CD4-positive, alpha-beta T cell (primary cell): ENCODE measurements at places on chromosomes 5 and 9.

DNA sequence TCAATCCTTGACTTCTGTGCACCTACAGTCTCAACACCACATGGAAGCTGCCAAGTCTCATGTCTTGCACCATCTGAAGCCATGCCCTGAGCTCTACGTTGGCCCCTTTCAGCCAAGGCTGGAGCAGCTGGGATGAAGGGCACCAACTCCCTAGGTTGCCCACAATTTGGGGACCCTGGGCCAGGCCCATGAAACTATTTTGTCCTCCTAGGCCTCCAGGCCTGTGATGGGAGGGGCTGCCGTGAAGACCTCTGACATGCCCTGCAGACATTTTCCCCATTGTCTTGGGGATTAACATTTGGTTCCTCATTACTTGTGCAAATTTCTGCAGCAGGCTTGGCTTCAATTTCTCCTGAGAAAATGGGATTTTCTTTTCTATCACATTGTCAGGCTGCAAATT lies 285.1 kb downstream of the DTWD2 start:
- no peak overlapping the region for H3K27ac ChIP-seq
- H3K27me3 ChIP-seq, result no peaks in the 10 kb centered on the region
- H3K36me3 ChIP-seq, result no peaks in the 10 kb centered on the region
- H3K4me1 ChIP-seq, result no peaks in the 10 kb centered on the region
- no peak overlapping the region for H3K4me3 ChIP-seq

- H3K4me3 ChIP-seq, result no peak overlapping the region
- no peak for DNase-seq
- no peak overlapping the region for H3K27ac ChIP-seq
- H3K36me3 ChIP-seq, result no peaks in the 10 kb centered on the region
Measured at GRCh38 chr9:134928436-134929192, 10.9 kb upstream of the FCN1 start.

DNA sequence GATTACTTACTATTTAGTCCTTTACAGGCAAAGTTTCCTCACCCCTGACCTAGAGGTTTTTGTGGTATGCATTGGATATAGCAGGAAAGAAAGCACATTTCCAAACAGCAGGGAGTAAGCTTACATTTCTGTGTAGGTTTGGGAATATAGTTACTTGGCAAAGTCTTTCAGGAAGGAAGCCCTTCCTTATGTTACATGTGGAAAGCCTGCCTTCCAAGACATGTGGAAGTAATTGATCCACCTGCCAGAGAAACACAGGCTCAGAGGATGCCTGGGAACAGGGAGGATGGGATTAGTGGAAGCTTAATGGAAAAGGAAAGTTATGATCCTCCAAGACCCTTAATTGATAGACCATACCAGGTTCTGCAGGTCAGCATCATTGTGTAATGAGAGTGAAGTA lies 87.3 kb upstream of the PPP1R2B start:
- no peak for DNase-seq
- H3K4me3 ChIP-seq, result no peak overlapping the region
- no peaks in the 10 kb centered on the region for H3K27me3 ChIP-seq
- H3K4me1 ChIP-seq, result no peaks in the 10 kb centered on the region
- no peak overlapping the region for H3K27ac ChIP-seq

- no peak overlapping the region for H3K4me3 ChIP-seq
- no peaks in the 10 kb centered on the region for H3K27me3 ChIP-seq
- no peak for DNase-seq
- H3K36me3 ChIP-seq, result no peaks in the 10 kb centered on the region
Measured at GRCh38 chr5:143426437-143426991, 23.0 kb upstream of the NR3C1 start.

- H3K27me3 ChIP-seq, result no peaks in the 10 kb centered on the region
- no peak overlapping the region for H3K27ac ChIP-seq
- DNase-seq, result no peak
- H3K4me1 ChIP-seq, result no peaks in the 10 kb centered on the region
Measured at GRCh38 chr5:60540856-60541805, 158.8 kb downstream of the DEPDC1B start.

GRCh38 chr9:137680444-137681358 lies 61.9 kb downstream of the EHMT1 start:
- H3K4me3 ChIP-seq, result no peak overlapping the region
- H3K27me3 ChIP-seq, result no peaks in the 10 kb centered on the region
- no peak overlapping the region for H3K27ac ChIP-seq
- peaks cover 12% of the 10 kb centered on the region for H3K36me3 ChIP-seq
- no peak for DNase-seq
- peaks cover 9% of the 10 kb centered on the region for H3K4me1 ChIP-seq

DNA sequence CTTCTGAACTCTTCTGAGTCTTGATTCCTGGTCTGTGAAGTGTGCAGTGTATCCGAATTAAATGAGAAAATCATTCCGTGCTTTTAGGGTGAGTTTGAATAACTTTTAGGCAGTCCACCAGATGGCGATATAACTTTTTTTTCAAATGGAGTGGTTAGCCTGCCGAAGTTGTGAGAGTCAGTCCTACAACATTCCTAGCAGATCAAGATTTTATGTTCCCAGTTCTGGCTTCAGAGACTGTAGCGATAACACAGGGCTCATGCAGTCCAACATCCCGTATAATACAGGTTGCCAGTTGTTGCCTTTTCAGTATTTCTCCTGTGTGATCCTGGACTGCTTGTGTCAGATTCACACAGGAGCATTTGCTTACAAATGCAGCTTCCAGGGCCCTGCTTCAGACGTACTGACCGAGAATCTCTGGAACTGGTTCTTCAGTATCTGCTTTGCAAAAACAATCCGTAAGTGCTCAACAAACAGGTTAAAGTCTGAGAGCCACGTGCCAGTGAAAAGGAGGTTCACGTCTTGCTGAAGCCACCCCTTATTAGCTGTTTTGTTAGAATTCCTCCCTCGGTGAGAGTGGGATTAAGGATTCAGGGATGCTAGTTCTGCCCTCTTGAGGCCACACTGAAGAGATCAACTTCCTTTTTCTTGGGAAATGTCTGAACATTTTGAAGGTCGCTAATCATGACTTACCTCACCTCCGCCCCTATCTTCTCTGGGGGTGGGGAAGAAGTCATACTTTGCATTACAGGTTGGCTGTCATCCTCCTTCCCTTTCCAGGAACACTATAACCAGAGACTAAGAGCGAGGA lies 22.8 kb downstream of the SMIM3 start:
- peaks cover 7% of the 10 kb centered on the region for H3K4me1 ChIP-seq
- H3K27me3 ChIP-seq, result no peaks in the 10 kb centered on the region
- peak; percentile 74 for DNase-seq
- H3K27ac ChIP-seq, result no peak overlapping the region
- no peaks in the 10 kb centered on the region for H3K36me3 ChIP-seq

DNA sequence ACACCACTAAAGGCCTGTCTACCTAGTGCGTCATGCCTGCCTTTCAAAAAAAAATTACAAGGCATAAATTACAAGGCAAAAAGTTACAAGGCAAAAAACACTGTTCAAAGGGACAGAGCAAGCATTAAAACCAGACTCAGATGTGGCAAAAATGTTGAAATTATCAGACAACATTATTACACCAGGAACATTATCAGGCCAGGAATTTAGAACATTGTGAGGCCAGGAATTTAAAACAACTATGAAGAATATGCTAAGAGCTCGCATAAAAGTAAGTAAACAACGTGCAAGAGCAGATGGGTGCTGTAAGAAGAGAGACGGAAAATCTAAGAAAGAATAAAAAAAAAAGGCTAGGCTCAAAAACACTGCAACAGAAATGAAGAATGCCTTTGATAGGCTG lies 18.2 kb upstream of the MLANA start:
- no peak for DNase-seq
- no peak overlapping the region for H3K4me3 ChIP-seq
- no peak overlapping the region for H3K27ac ChIP-seq
- H3K4me1 ChIP-seq, result peaks cover 5% of the 10 kb centered on the region
- no peaks in the 10 kb centered on the region for H3K27me3 ChIP-seq

DNA sequence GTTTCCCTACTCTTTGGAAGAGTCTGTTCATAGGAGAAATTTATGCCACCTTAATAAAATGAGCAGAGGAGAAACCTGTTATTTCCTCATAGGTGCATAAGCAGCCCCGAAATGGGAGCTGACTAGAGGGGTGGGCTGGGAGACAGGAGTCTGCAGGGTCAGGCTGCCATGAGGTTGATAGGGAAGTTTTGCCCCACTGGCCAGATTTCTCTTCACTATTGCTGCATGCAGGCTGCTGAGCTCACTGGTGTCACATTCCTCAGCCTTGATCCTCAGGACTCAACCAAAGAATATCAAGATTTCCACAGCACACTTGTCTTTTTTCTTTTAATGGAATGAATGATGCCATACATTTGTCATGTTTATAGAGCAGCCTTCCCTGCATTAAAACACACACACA lies 60.7 kb downstream of the BHMT start:
- H3K27ac ChIP-seq, result no peak overlapping the region
- no peak overlapping the region for H3K4me3 ChIP-seq
- no peaks in the 10 kb centered on the region for H3K4me1 ChIP-seq

GRCh38 chr9:20405616-20406015 lies 216.7 kb downstream of the MLLT3 start:
- no peaks in the 10 kb centered on the region for H3K27me3 ChIP-seq
- no peak overlapping the region for H3K27ac ChIP-seq
- H3K4me3 ChIP-seq, result no peak overlapping the region

GRCh38 chr5:98428806-98429205 lies 344.7 kb upstream of the RGMB start:
- H3K36me3 ChIP-seq, result no peaks in the 10 kb centered on the region
- H3K27me3 ChIP-seq, result no peaks in the 10 kb centered on the region
- H3K27ac ChIP-seq, result no peak overlapping the region
- DNase-seq, result no peak

GRCh38 chr5:68884144-68884754 lies 209.6 kb upstream of the SLC30A5 start:
- H3K4me1 ChIP-seq, result peaks cover 11% of the 10 kb centered on the region
- H3K36me3 ChIP-seq, result no peaks in the 10 kb centered on the region
- H3K4me3 ChIP-seq, result no peak overlapping the region
- DNase-seq, result no peak

GRCh38 chr9:133563291-133563796 lies 28.8 kb downstream of the ADAMTSL2 start:
- no peak for DNase-seq
- no peak overlapping the region for H3K27ac ChIP-seq
- no peaks in the 10 kb centered on the region for H3K36me3 ChIP-seq
- H3K4me3 ChIP-seq, result no peak overlapping the region
- H3K4me1 ChIP-seq, result peaks cover 8% of the 10 kb centered on the region
- H3K27me3 ChIP-seq, result peaks cover 3% of the 10 kb centered on the region

DNA sequence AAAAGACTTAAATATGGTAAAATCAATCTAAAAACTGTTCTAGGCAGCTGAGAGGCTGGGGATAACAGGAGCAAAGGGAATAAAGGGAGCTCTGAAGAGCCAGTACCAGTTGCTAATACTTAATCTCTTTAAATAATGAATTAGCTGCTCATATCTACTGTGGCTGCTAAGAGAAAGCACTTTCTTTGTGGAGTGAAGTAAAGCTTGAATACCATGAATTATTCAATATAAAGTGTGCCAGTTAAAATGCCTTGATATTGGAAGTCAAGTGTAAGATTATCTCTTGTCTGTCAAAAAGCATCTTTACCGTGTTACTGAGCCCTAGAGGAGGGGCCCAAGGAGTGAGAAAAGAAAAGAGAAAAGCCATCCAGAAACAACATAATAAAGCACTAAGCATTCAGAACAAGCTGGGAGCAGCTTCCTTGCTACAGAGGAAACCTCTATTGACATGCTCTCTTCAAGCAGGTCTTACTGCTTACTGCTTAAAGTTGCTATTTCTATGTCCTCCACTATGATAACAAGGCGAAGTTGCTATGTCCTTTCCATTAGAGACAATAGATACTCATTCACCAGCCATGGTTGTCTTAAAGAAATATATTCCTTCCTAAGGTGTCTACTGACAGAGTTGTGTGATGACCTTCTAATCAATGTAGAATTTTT lies 297.4 kb downstream of the CETN3 start:
- no peak overlapping the region for H3K4me3 ChIP-seq
- no peaks in the 10 kb centered on the region for H3K27me3 ChIP-seq
- no peak overlapping the region for H3K27ac ChIP-seq
- DNase-seq, result no peak

GRCh38 chr9:76585487-76586389 lies 126.8 kb downstream of the GCNT1 start:
- no peak overlapping the region for H3K4me3 ChIP-seq
- no peak for DNase-seq
- H3K4me1 ChIP-seq, result no peaks in the 10 kb centered on the region

DNA sequence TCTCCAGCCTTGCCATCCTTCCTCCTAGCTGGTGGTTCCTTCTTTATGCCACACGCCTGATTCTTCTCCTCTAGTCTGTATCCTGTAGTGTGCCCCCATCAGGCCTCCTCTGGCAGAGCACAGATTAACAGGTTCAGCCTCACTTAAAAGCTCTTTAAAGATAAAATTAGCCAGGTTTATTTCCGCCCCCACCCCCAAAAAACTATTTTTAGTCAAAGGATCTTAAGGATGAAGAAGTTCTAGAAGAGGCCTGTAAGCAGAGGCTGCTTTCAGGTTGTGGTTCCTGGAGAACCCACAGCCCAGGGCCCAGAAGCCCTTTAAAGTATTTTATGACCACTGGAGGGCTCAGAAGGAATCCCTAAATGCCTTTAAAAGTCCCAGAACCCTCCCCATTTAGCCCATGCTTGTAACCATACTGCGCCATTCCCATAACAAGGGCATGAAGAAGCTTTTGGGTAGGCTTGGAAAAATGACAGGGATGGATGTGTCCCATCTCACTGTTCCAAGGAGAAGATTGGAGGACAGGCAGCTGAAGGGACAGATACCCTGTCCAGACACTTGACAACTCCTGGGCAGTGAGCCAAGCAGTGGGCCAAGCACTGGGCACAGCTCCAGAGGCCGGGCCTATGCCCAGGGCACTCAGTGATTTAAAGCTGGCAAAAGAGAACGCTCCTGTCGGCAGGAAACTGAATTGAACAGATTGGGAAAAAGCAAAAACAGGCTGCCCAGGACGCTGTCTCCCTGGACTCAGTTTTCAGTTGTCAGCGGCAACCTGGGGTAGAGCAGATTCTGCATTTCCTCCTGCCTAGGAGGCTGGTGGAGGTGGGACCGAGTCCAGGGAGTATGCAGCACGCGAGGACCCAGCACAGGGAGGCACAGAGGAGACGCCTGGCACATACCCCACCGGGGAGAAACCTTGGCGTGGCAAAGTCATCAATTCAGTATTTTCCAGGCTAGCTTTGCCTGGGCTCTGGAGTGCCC lies 106.3 kb upstream of the SSBP2 start:
- H3K4me1 ChIP-seq, result peaks cover 8% of the 10 kb centered on the region
- H3K27ac ChIP-seq, result no peak overlapping the region
- H3K27me3 ChIP-seq, result no peaks in the 10 kb centered on the region
- no peak for DNase-seq
- H3K36me3 ChIP-seq, result no peaks in the 10 kb centered on the region

- H3K27me3 ChIP-seq, result no peaks in the 10 kb centered on the region
- no peak for DNase-seq
- no peak overlapping the region for H3K27ac ChIP-seq
- H3K4me3 ChIP-seq, result no peak overlapping the region
- no peaks in the 10 kb centered on the region for H3K4me1 ChIP-seq
Measured at GRCh38 chr5:62271870-62272269, 34.1 kb upstream of the KIF2A start.

GRCh38 chr9:127793093-127793708 lies 7.4 kb downstream of the CDK9 start:
- H3K27ac ChIP-seq, result no peak overlapping the region
- peaks cover 42% of the 10 kb centered on the region for H3K4me1 ChIP-seq
- H3K4me3 ChIP-seq, result no peak overlapping the region
- no peak for DNase-seq
